ENCODE measurements at places on chromosomes 4 and X.

DNA sequence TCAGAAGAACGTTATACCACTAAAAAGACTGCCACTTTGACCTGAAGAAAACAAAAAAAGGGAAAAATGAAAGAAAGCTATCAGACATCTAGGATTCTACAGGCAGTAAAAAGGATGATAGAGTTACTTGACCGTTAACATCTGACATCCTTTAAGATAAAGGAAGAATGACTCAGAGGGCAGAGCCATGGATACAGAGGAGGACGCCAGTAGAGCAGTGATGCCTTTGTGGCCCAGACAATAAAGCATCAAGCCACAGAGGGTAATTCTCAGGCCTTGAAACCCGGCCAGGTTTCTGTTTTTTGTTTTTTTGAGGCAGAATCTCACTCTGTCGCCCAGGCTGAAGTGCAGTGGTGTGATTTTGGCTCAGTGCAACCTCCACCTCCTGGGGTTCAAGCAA, 9.5 kb upstream of the BEX1 start:
- no peak for DNase-seq

GRCh38 chr4:94486372-94486801, 34.6 kb downstream of the PDLIM5 start:
- DNase-seq, result no peak

DNA sequence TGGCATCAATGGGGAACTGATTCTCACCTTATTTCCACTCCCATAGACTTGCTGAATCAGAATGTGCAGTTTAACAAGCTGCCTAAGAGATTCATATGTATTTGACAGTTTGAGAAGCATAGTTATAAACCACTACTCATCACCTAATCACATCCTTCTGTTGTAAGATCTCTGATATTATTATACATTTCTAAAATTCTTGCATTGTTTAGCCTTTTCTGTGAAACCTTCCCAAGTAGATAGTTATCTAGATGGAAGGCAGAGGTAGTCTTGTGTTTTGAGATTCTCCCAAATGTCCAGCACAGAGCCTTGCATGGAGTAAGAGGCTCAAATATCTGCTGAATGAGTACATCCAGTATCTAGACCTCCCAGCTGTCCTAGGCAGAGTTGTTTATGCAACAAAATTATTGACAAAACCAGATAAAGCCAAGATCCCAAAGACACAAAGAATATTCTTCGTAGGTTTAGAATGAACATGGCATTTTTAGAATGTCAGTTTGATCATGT, 227.3 kb downstream of the KDR start:
- no peak for DNase-seq

DNA sequence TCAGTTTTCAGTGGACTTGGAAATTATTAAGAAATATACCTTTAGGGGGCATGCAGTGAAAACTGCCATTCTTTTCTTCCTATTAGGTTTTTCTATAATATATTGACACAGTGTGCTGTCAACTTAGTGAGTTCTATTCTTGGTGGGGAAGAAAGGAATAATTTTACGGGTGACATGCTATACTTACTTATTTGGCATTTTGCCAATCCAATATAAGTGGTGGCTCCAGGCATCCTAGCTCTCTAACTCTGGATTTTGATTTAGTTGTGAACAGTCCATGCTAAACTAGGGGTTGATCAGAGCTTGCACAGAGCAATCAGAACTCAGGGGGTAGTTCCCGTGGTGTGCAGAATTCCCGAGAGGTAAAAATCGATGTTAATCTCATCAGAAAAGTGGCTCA, 277.7 kb upstream of the FTHL17 start:
- no peak for DNase-seq

GRCh38 chr4:109998867-109999584, 86.3 kb downstream of the EGF start:
- DNase-seq, result peak; percentile 60

GRCh38 chrX:24201216-24201615, 51.7 kb downstream of the ZFX start:
- DNase-seq, result no peak

DNA sequence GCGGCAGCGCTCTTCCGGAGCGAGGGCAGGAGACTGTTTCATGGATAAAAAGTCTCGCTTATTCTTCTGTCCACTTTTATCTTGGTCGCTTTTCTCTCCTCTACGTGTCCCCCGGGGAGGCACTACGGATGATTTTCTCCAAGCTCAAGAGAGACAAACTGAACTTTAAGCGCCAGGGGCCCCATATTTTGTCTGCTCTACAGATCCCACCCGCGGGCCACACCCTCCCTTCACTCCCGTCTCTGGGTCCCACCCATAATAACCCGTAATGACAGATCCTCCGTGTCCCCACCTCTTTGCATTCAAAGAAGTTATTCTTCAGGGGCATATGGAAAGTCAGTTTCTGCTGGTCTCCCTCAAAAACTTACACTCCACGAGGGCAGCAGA, at the start of gene CORIN:
TSS of gene CORIN (minus strand) at position 160 of the 387 bp plus-strand sequence. CDS start at position 42, 118 bp downstream.
- DNase-seq, result no peak

GRCh38 chr4:159495515-159496236, 392.8 kb downstream of the RAPGEF2 start:
- no peak for DNase-seq

- DNase-seq, result peak; percentile 64
Measured at GRCh38 chrX:109890910-109891502, 111.9 kb upstream of the TMEM164 start.

GRCh38 chr4:77927991-77928925, 65.6 kb downstream of the MRPL1 start:
- no peak for DNase-seq
